Left cardiac atrium (tissue), 4 donors: ENCODE measurements at places on chromosomes 4 and X.
A peak's percentile ranks its signal among the peaks of the same experiment; 100 is the strongest.

GRCh38 chr4:145935253-145936141 is 3.1 kb downstream of the ZNF827 start:
- DNase-seq: peak; percentile 30

DNA sequence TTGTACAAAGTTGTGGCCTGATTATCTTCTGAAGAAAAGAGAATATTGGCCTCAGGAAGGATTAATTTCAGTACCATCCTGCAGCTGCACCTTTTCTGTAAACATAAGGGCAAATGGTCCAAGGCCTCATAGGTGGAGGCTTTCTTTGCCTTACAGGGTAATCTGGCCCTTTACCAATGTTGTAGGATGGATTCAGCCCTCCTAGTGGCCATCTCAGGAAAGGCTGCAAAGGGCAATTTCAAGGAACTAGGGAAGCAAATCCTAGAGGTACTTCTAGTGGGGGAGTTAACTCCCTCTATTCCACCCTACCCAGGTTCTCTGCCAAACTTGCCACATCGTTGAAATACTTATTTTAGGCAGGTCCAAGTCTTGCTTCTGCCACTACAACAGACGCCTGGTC is 57.6 kb downstream of the UGT2B11 start:
- no peak for DNase-seq

DNA sequence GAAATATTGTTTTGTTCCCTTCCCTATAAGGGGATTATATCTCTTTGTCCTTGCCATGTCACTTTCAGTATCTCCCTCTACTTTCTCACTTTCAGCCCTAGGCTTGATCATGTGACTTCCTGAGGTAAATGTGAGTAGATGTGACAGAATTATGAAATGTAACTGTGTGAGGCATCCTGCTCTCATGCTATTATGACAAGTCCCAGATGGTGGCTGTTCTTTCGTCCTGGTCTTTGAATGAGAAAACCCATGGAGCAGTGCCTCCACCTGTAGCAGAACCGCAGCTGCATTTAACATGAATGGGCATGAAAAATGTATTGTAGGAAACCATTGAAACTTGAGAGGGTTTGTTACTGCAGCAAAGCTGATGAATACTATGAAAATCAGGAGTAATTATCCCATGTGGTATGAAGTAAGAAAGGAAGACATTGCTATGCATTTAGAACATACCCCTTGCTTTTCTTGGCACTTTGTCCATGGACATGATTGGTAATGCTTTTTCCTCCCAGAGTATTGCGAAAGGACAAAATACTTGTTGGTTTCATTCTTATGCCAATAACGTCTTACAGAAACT is 202.2 kb upstream of the GPRIN3 start:
- no peak for DNase-seq

- DNase-seq: no peak
Observed at GRCh38 chr4:139910106-139910505, 243.9 kb downstream of the MAML3 start.

GRCh38 chrX:150531467-150531866 is 37.0 kb upstream of the MTM1 start:
- no peak for DNase-seq

DNA sequence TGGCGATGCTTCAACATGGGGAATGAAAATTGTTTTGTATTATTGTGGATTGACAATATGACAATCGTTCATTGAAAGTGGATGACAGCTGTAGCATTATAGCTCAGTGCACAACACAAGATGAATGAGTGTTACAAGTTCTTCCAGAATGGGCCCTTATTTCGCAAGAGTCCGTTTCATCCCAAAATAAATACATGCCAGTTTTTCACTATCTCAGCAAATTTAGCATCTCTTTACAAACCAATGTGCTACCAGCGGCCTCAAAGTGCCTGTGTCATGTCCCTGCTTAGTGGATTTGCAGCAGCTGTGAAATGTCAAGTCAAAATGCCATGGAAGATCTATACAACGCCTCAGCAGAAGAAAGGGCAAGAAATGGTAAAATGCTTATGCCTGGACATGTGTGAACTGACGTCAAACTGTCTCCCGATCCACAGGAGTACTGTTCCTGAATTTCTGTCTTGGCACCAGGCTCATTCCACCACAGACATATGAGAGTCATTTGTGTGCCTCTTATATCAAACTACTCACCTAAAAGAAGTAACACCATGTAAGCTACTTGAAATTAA is 109.6 kb downstream of the MAML3 start:
- no peak for DNase-seq

DNA sequence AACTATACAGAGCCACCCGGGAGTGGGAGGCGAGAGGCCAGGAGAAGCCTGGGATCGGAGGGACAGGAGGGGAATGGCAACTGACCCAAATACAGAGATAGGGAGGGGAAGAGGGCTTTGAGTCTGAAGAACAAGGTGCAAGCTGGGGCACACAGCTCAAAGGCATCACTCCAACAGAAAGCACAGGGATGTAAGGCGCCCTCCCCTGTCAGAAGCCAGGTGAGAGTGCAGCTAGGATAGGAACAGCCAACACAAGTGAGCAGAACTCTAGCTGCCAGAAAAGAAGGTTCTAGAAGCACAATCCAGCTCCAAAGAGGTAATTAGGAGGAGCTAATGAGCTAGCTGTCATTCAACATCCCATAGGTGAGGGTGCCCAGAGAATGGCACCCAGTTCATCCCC is 232.2 kb downstream of the DHX15 start:
- DNase-seq: no peak
